AG09309 (cell line): ENCODE measurements at places on chromosomes 5 and 9.

- no peak for DNase-seq
Observed at GRCh38 chr9:2742214-2742613, 24.9 kb downstream of the KCNV2 start.

DNA sequence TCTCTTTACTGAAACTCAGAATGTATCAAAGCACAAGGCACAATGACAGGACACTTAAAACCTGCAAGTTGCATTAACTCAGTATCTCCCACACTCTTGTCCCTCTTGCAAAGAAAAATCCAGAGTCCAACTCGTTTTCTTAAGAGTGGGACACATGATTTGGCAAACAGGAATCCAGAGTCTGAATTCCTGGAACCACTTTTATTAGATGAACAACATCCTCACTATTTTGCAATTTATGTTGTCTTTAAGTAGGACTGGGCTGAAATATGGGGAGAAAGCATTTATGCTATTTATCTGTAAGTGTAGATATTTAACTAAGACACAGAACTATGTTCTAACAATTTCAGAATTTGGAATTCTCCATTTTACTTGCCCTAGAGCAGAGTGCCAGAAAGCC, 69.1 kb downstream of the ABCA1 start:
- DNase-seq, result no peak

- DNase-seq, result no peak
Observed at GRCh38 chr9:98255061-98255577, 330 bp downstream of the TBC1D2 start.

- no peak for DNase-seq
Observed at GRCh38 chr5:172689801-172690200, 48.7 kb downstream of the NEURL1B start.

- no peak for DNase-seq
Observed at GRCh38 chr5:135319928-135320606, 79.0 kb downstream of the MACROH2A1 start.

DNA sequence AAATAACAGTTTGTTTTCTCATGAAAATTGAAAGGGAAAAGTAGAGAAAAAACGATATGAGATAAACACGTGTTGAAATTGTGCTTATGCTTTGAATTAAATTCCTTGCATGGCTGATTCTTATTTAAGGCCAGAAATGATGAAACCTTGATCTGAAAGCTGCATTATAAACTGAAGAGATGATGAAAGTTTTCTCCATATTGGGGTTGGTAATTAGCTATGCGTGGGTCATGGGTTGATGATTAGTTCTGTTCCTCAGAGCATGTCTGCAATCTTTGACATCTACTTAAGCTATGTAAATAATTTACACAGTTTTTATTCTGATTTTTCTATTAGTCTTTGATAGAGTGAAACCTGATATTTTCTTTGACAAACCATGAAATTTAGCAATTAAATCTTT, 264.1 kb downstream of the CD180 start:
- no peak for DNase-seq

GRCh38 chr5:172891716-172892421, 57.8 kb downstream of the ERGIC1 start:
- no peak for DNase-seq

DNA sequence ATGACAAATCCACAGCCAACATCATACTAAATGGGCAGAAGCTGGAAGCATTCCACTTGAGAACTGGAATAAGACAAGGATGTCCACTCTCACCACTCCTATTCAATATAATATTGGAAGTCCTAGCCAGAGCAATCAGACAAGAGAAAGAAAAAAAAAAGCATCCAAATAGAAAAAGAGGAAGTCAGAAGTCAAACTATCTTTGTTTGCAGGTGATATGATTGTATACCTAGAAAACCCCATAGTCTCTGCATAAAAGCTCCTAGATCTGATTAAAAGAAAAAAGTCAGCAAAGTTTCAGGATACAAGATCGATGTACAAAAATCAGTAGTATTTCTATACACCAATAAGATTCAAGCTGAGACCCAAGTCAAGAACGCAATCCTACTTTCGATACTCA, 66.1 kb downstream of the OSMR start:
- no peak for DNase-seq

GRCh38 chr9:101209670-101210069, 175.1 kb downstream of the BAAT start:
- no peak for DNase-seq

DNA sequence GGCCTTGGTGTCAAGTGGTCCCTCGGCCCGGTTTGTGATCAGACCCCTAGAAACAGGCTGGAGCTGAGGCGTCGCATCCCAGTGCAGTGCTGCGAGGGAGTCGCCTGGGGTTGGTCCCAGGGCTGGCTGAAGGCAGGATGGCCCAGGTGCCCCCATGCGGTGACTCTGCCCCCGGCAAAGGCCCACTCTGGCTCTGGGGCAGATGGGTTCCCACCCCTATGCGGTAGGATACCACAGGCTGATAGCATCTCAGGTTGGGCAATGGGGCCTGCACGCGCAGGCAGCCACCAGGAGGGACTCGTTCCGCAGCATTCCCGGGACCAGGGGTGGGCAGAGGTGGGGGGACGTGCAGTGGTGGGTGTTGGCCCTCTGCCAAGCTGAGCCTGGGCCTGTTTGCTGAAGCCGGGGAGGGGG, 86.0 kb downstream of the RXRA start:
- no peak for DNase-seq

DNA sequence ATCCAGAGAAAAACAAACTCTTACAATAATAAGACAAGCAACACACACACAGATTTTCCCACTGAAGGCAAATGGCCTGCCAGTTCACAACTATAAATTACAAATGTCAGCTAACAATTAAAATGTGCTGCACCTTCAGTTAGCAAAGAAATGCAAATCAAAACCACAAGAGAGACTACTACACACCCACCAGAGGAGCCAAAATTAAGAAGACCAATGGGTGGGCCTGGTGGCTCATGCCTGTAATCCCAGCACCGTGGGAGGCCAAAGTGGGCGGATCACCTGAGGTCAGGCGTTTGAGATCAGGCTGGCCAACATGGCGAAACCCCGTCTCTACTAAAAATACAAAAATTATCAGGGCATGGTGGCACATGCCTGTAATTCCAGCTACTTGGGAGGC, 15.1 kb upstream of the IPPK start:
- DNase-seq, result no peak

DNA sequence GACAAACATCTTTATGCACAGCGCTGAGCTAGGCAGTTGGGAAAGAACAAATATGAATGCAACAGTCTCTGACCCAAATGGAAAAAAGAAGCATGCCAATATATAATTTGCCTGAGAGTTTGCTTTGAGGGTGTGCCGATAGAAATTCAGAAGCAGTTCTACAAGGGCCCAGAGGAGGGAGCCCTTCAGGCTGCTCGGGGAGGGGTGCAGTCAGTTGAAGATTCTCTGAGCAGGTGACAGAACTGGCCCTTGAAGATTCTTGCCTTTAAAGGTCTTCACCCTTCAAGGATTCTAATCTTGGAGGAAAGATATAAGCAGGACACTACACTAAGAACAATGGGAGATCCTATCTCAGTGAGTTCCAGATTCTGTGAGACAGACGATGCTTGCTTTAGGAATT, 3.7 kb upstream of the PAPPA start:
- DNase-seq, result no peak

DNA sequence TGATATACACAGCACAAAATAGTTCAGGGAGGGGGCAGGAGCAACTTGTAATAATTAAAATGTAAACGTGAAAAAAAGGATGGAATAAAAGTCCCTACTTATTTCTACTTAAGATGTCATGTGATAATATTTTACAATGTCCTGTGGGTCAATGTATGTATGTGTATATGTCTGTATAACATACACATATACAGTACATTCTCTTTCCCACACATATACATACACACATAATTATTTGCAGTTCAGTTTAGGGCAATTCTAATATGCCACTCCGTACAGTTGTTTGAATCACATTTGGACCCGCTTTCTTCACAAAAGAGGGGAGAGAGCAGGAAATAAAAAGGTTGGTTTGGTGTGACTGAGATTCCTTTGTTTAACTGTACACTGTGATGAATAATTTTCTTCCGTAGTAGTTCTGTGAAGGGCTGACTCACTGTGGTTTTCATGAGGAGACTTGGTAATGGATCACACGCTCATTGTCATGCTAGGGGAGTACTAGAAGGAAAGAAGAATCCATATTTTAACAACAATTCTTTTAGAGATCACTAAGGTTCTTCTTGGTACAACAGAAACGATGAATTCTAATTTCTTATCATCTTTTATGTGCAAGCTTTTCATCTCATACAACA, 26.2 kb upstream of the ACOT12 start:
- DNase-seq, result peak; percentile 87

DNA sequence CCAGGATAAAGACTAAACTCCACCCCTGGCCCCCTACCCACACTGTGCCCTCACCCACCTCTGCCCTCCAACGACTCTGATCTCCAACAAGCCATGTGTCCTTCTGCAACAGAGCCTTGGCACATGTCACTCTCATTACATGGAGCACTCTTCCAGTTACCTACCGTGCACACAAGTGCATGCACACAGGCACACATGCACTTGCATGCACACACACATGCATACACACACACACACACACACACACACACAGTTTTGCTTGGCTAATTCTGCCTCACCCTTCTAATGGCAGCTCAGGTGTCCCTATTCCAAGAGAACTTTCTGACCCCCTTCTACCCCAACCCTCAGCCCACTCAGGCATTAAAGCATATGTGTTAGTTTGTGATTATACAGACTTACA, 19.6 kb downstream of the GALNT10 start:
- no peak for DNase-seq

GRCh38 chr5:122120493-122120892, 8.9 kb upstream of the ZNF474 start:
- no peak for DNase-seq

- no peak for DNase-seq
Observed at GRCh38 chr9:108677776-108678175, 178.0 kb downstream of the ACTL7B start.

- no peak for DNase-seq
Observed at GRCh38 chr5:157670662-157671591, at the start of gene C5orf52. TSS of gene C5orf52 (plus strand) at chr5:157671533. CDS start at chr5:157671615, 82 bp downstream.

- DNase-seq, result no peak
Observed at GRCh38 chr5:170628691-170629565, 125.1 kb downstream of the KCNIP1 start.

GRCh38 chr5:117657541-117657940, 1082.9 kb upstream of the SEMA6A start:
- no peak for DNase-seq

- no peak for DNase-seq
Observed at GRCh38 chr9:106981396-106982287, 118.7 kb downstream of the ZNF462 start.

GRCh38 chr5:132225165-132226032, 2.3 kb downstream of the P4HA2 start:
- peak; percentile 69 for DNase-seq

- peak; percentile 40 for DNase-seq
Observed at GRCh38 chr5:159156426-159157238, 52.7 kb downstream of the RNF145 start.

DNA sequence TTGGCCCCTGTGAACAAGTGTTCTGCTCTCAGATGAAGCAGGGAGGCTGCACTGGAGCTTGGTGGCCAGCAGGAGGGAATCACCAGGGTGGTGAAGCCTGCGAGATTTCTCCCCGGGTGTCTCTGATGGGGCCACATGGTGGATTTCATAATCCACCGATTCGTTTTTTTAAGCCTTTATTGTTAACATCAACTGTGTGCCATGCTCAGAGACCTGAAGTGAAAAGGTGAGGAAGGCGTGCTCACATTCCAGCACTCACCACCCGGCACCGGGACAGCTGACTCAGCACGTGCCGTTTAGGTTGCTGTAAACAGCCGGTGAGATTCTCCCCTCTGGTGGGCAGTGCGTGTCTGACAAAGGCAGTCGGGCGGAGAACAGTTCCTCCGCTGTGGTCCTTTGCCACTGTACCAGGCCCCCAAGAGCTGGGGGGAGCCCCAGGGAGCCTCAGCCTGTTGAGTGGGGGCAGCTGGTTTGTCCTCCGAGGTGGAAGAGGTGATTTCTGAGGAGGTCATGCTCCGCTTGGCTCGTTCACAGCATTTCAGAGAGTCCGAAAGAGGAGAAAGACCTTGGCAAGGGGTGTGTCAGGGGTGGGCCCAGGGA, 12.7 kb upstream of the AHRR start:
- DNase-seq, result no peak

- peak; percentile 57 for DNase-seq
Observed at GRCh38 chr5:9765419-9766140, 135.4 kb upstream of the TAS2R1 start.

GRCh38 chr5:74978345-74978744, 74.0 kb downstream of the GCNT4 start:
- DNase-seq, result no peak

- DNase-seq, result no peak
Observed at GRCh38 chr5:95891499-95891898, 69.0 kb upstream of the GLRX start.

DNA sequence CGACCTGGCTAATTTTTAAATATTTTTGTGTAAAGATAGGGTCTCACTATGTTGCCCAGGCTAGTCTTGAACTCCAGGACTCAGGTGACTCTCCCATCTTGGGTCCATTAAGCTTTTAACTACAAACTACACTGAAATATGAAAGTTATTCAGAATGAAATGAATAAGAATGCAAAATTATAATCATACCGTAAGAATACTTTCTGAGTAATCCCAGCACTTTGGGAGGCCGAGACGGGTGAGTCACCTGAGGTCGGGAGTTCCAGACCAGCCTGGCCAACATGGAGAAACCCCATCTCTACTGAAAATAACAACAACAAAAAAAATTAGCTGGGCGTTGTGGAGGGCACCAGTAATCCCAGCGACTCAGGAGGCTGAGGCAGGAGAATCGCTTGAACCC, 1.1 kb upstream of the ORM1 start:
- DNase-seq, result no peak

GRCh38 chr5:65483546-65484346, 2.0 kb upstream of the ADAMTS6 start:
- peak; percentile 61 for DNase-seq

DNA sequence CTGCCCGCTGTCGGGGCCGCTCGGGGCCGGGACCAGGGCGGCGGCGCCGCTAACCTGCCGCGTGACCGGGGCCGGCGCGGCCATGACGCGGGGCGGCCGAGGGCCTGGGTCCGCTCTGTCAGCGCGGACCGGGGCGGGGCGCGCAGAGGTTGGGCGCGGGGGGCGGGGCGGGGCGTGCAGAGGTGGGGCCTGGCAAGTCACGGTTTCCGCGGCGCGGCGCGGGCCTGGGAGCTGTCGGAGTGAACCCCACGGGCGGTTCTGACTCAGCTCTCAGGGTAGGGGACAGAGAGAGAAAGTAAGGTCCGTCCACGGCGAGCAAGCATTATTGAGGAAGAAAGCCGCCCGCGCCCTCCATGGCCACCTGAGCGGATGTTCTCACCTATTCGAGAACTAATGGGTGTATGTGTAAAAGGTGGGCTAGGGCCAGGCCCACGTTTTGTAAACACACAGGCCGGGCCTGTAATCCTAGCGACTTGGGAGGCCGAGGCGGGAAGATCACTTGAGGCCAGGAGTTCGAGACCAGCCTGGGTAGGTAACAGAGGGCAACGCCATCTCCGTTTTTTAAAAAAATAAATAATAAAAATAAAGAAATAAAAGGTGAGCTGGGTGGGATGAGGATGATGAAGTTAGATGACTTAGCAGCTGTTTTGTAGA, at the start of gene PRXL2C:
Gene PRXL2C (minus strand): TSS at position 120 of the 654 bp plus-strand sequence. CDS start 36 bp downstream, at position 84.
- no peak for DNase-seq

GRCh38 chr5:76473661-76474060, 70.6 kb downstream of the IQGAP2 start:
- DNase-seq, result no peak
